ENCODE measurements at places on chromosomes 3 and 15. TPM values are rescaled to one million over a fixed set of nuclear protein-coding genes. Genes with fewer than 3 reads are reported as not detected.

The LCTL gene
- 1.1 TPM for total RNA-seq

The BCL2A1 gene
- 0.31 TPM for total RNA-seq

The GOLGA8T gene
- not detected for total RNA-seq

The CPLX3 gene
- not detected for total RNA-seq

The CERS3 gene
- not detected for total RNA-seq

The ECE2 gene
- total RNA-seq: not detected

The RAB6B gene
- not detected for total RNA-seq

The CHAC1 gene
- total RNA-seq: not detected

The DZIP1L gene
- total RNA-seq: 1.1 TPM

The IL20RB gene
- total RNA-seq: 0.22 TPM

All from HepG2 (cell line).